Inflammatory macrophage treated with lipopolysaccharide for 1 hour (primary cell): ENCODE measurements at places on chromosomes 7 and 10.
A peak's percentile ranks its signal among the peaks of the same experiment; 100 is the strongest.

DNA sequence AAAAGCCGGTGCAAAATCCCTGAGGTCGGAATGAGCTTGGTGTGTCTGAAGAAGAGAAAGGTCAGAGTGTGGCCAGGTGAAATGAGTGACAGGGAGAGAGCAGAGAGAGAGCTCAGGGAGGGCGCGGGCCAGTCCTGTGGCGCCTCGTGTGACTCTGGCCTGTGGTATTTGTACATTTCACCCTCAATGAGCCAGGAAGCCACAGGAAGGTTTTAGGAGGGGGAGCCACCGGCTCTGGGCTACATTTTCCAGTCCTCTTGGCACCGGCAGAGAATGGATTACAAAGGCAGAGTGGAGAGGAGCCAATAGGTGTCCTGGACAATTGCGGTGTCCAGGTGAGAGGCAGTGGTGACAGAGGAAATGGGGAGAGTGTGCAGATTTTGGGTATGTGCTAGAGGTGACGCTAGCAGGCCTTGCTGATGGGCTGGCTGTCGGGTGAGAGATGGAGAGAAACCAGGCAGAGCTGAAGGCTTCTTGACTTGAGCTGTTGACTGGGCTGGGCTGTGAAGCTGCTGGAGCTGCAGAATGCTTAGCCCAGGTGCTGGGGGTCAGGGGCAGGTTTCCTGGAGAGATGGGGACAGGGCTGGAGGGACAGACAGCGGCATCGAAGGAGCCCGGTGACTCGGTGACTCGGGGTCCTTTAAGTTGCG is 38.1 kb downstream of the COL13A1 start:
- no peak for DNase-seq

DNA sequence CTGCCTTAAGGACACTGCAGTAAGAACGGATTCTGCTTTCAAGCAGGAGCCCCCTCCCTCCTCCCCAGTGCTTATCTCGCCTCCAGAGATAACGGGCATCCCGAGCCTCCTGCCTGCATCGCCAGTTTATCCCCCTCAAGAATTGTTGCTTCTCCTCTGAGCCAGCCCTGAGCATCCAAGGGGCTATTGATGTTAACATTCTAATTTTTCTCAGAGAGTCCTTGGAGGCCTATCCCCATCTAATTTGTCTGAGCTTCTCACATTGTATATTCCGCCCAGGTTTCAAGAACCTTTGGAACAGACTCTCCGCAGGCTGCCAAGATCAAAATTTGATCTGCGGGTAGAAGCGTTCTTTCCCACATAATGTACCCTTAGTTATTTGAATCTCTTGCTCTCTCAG is 180.0 kb downstream of the GFRA1 start:
- DNase-seq, result no peak

- no peak for DNase-seq
Measured at GRCh38 chr7:83732305-83732704, 83.4 kb upstream of the SEMA3E start.

GRCh38 chr10:12822126-12822892 is 179.2 kb downstream of the CCDC3 start:
- no peak for DNase-seq

- no peak for DNase-seq
Measured at GRCh38 chr7:146670532-146670931, 553.9 kb downstream of the CNTNAP2 start.

GRCh38 chr10:80492848-80493521 is 38.9 kb downstream of the TSPAN14 start:
- peak; percentile 58 for DNase-seq

- no peak for DNase-seq
Measured at GRCh38 chr10:97907830-97908229, 58.2 kb downstream of the GOLGA7B start.

GRCh38 chr7:70356085-70356786 is 758.0 kb downstream of the AUTS2 start:
- DNase-seq, result no peak

GRCh38 chr7:26368542-26368941 is 76.9 kb downstream of the SNX10 start:
- no peak for DNase-seq

GRCh38 chr7:369476-370258 is 79.7 kb downstream of the FOXL3 start:
- no peak for DNase-seq

GRCh38 chr7:5470167-5470532 is 46.5 kb upstream of the TNRC18 start:
- DNase-seq, result no peak

DNA sequence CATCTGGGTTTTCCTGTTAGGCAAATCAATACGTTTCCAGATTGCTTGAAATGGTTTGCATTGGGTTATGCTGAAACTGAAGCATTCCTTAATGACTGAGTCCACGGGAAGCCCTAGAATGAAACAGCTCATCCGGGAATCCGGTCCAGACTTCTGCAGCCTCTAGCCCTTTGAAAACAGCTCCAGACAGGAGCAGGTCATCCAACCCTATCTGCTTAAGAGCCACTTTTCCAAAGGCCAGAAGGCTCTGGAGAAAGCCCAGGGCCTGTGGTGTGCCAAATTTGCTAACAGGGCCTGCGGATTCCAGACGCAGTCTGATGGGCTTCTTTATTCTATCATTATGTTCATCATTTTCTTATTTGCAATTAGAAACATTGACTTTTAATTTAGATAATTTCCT is 265.4 kb downstream of the SKIDA1 start:
- DNase-seq, result no peak

DNA sequence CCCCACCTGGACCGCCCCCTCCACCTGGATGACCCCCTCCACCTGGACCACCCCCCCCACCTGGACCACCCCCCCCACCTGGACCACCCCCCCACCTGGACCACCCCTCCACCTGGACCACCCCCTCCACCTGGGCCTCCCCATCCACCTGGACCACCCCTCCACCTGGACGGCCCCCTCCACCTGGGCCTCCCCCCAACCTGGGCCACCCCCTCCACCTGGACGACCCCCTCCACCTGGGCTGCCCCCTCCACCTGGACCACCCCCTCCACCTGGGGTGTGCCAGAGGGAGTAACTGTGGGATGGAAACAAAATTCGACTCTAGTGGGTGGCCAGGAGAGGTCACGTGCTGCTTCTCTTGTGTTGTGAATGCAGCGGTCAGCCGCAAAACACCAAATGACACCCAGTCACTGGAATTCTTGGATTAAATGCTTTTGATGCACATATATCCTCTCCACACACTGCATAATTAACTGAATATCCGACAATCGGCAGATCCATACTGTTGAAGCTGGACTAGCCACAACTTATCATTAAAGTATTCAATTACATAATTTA is 316.7 kb downstream of the PTPRN2 start:
- DNase-seq, result no peak

GRCh38 chr10:133276435-133277201 is at the start of gene ADAM8:
ADAM8 (minus strand) TSS chr10:133276868; CDS start chr10:133276817, 51 bp downstream.
- DNase-seq, result no peak

GRCh38 chr7:16543456-16543855 is 16.8 kb downstream of the LRRC72 start:
- no peak for DNase-seq

GRCh38 chr10:73244866-73245477 is 2.1 kb downstream of the DNAJC9 start:
- no peak for DNase-seq

DNA sequence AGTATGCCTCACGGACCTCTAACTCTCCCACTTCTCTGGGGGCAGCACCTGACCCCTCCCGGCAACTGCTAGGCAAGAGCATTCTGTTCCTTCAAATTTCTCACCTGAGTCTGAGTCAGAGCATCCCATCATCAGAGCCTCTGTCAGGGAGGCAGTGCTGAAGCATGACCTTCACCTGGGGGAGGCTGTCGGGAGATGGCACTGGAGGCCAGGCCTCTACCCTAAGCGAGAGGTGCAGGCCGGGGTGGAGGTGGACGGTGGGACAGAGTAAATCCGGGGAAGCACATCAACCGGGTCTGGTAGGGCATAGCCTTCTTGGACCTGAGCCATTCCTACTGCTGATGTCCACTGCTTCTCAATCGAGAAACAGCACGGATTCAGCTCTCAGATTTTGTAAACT is 90.4 kb downstream of the SPAG6 start:
- DNase-seq, result no peak

- no peak for DNase-seq
Measured at GRCh38 chr10:89591796-89592271, 53.2 kb downstream of the PANK1 start.

- DNase-seq, result no peak
Measured at GRCh38 chr10:124329941-124330340, 88.8 kb downstream of the OAT start.

GRCh38 chr10:18483516-18484186 is 167.7 kb downstream of the NSUN6 start:
- DNase-seq, result no peak

GRCh38 chr7:73978661-73979563 is 49.1 kb upstream of the ELN start:
- DNase-seq, result peak; percentile 53

DNA sequence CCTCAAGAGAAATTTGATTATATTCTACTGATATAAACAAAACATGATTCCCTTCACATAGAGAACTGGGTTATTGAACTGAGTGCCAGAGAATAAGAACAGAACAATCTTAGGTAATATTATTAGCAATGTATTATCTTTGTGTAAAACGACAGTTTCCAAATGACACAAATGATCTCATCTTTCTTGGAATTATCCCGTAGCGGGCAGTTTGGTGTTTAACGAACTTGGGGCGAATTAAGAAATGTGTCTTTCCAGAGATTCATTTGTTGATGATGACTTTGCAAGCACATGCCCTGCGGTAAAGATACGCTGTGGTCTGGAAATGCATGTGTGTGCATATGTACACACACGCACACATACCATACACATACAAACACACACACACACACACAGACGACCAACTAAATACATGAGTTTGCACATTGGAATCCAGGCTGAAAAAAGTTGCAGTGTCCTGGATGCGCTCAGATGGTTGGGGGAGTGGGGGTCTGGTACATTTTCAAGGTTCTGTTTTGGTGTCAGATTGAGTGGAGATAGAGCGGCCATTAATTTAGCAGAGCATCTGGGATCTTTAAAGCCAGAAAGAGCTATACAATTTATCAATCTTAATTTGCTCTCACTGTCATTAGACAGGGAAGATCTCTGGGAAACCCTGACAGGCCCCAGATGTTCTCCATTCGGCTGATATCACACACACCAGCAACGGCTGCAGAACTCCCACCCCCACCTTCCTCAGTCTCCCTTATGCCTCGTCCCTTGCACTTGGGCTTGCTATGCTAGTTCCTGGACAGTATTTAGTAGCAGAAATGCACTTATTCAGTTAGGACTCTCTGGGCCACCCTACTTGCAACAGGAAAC is 112.4 kb upstream of the FAM171A1 start:
- DNase-seq, result no peak

DNA sequence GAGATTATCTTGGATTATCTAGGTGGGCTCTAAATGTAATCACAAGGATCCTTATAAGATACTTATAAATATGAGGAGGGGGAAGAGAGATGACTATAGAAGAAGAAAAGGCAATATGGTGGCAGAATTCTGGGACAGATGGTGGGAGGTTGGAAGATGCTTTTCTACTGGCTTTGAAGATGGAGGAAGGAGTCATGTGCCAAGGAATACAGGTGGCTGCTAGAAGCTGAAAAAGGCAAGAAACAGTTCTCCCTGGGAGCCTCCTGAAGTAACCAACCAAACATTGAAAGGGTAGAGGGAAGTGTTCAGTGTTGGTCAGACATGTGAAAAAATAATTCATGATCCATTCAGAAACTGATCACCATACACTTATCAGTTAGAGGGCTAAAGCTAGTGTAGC is 213.3 kb downstream of the WDR11 start:
- no peak for DNase-seq

DNA sequence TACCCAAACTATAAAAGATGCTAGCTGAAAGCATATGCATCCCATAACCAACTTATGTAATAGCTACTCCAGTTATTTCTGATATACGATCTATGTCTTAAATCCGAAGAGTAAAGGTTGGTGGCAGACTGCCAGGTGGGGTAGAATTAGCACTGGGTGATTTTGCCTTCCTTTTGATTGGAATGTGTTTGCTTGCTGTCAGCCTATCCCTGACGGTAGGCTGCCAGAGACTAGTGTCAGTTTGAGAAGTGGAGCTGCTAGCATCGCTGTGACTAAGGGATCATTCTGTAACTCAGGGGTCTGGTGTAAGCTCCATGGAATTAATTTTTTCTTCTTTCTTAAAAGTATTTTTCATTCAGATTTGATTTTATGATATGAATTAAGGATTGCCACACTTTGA is 9.5 kb upstream of the SEM1 start:
- DNase-seq, result no peak

- no peak for DNase-seq
Measured at GRCh38 chr7:122300956-122301833, 3.4 kb downstream of the FEZF1 start.

GRCh38 chr10:104336821-104337467 is 1.3 kb downstream of the ITPRIP start:
- peak; percentile 43 for DNase-seq

DNA sequence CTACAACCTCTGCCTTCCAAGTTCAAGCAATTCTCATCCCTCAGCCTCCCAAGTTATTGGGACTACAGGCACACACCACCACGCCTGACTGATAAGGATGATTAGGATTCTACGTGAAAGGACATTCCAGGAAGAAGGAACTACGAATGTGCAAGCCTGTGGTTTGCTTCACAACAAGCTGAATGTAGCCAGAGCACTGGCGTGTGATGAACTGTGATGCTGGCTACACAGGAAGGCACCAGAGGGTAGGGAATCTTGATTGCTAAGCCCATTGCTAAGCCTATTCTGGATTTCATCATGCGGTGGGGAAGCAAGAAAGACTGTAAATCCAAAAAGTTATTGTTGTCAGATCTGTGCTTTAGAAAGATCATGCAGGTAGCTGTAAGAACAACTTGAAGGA is 72.3 kb upstream of the SRRM3 start:
- DNase-seq, result peak; percentile 3

DNA sequence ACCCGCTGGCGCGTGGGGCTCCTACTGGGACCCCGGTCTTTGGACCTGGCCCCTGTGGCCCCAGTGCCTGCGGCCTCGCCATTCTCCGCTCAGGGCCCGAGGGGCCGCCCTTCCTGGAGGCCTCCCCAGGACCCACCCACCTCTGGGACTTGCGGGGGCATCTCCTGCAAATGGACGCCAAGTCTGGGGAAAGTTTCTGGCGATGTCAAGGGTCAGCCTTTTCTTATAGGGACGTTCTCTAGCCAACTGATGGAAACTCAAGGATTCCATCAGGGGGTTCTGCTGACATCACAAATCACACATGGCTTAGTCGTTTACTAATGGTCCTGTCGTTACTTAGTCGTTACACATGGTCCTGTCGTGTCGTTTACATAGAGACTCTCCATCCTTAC is 57.7 kb upstream of the RHOBTB1 start:
- no peak for DNase-seq
